RWPE1 (cell line): ENCODE measurements at places on chromosomes 1 and 21.

DNA sequence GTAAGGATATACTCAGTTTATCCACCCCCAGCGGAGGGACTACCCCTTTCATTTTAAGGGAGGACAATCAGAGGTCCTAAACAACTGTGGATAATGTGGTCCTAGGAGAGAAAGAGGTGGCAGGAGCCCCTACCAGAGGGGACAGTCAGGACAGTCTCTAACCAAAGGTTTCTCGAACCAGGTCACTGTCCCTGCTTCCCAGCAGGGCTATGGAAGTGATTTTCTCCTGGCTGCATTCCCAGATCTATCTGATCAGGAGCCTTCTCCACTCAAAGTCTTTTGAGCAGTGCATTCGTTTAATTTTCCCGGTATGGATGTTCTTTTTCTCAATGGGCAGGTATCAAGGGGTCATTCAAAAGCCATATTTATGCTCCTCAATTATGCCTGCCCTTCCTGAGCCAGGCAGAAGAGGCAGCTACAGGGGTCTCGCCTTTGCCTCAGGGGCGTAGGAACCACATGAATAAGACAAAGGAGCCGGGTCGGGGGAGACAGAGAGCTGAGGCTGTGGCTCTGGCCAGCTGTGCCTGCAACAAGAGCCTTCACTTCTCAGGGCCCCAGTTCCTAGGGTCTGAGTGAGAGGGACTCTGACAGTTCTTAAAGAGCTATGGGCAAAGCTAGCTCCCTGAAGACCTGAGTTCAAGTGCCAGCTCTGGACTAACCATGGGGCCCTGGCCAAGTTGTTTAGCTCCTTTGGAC lies 62.5 kb upstream of the DMRTB1 start:
- DNase-seq = no peak

- no peak for DNase-seq
Measured at GRCh38 chr1:51858892-51859291, 19.6 kb downstream of the NRDC start.

DNA sequence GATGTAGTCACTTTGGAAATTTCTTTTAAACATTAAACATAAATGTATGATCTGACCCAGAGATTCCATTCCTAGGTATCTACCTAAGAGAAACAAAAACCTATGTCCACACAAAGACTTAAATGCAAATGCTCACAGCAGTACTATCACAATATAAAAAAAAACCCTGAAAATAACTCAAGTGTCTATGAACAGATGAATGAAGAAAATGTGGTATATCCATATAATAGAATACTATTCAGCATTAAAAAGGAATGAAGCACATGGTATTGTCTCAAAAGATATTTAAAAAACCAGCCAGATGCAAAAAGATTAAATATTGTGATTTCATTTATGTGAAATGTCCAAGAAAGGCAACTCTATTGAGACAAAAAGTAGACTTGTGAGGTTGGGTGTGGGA lies 48.3 kb downstream of the ADSS2 start:
- DNase-seq = no peak

- DNase-seq = no peak
Measured at GRCh38 chr1:173421789-173422188, 55.3 kb upstream of the PRDX6 start.

GRCh38 chr1:202565890-202566602 lies 144.2 kb downstream of the SYT2 start:
- no peak for DNase-seq

DNA sequence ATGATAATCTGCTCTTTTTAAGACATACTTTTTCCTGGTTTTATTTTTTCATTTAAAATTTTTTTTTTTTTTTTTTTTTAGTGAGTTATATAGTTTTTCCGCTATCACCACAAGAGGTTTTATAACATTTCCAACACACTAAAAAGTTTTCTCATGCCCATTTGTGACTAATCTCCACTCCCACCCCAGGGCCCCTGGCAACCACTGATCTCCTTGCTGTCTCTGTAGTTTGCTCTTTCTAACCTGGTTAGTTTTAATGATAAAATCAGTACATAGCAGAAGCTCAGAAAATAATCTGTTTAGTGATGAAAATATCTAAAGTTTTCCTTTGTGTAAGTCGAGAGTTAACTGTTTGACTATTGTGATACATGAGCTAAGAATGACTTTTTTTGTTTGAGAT lies 41.8 kb downstream of the IARS2 start:
- no peak for DNase-seq

DNA sequence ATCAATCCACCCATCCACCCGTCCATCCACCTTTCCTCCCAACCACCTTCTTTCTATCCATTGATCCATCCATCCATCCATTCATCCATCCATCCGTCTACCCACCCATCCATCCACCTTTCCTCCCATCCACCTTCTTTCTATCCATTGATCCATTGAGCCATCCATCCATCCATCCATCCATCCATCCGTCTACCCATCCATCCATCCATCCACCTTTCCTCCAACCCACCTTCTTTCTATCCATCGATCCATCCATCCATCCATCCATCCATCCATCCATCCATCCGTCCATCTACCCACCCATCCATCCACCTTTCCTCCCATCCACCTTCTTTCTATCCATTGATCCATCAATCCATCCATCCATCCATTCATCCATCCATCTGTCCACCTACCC lies 5.1 kb upstream of the EDN2 start:
- DNase-seq = no peak

GRCh38 chr1:42195841-42196240 lies 31.3 kb upstream of the GUCA2A start:
- no peak for DNase-seq

DNA sequence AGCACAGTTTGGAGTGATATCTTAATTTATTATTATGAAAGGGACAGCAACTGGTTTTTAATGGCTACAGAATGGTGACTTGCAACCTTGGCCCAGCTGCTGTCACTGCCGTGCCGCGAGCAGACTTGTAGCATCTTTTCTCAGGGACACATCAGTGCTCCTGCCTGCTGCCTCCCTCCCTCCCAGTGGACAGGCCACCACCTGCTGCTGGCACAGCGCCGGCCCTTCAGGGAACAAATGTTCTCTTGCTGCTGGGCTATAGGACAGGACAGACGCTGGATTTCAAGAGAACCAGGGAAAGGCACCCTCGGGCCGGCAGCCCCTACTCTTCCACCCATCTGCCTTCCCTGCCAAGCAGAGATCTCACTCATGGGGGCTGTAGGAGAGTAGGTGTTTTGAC lies 413.8 kb upstream of the NFIA start:
- no peak for DNase-seq

GRCh38 chr1:103790172-103790571 lies 40.5 kb downstream of the AMY1C start:
- DNase-seq = no peak

GRCh38 chr1:37069406-37069805 lies 35.1 kb upstream of the GRIK3 start:
- DNase-seq = no peak
